ENCODE measurements at places on chromosomes 2 and 18.

GRCh38 chr2:111930409-111930808 is 32.0 kb downstream of the MERTK start:
- no peak for DNase-seq

DNA sequence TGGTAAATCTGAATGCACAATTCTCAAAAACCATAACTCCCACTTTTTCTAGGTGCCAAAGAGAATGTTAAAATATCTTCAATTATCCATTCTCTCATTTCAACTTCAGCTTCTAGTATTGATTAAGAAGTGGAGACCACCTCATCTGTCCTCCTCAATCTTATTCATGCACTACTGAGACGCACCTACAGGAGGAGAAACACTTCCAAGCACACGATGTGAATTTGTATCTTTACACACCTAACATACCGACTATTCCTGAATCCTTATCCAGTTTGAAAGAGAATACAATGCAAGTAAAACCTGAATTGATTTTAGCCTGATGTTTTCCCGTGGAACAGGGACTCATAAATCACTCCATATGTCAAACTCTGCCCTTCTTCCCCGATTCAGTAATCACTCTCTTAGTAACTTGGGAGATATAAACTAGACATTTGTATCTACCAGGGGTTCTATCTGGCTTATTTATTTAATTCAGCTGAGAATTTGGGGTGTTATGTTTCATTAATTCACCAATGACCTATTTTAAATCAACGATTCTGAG is 101.0 kb downstream of the MREG start:
- DNase-seq = no peak

DNA sequence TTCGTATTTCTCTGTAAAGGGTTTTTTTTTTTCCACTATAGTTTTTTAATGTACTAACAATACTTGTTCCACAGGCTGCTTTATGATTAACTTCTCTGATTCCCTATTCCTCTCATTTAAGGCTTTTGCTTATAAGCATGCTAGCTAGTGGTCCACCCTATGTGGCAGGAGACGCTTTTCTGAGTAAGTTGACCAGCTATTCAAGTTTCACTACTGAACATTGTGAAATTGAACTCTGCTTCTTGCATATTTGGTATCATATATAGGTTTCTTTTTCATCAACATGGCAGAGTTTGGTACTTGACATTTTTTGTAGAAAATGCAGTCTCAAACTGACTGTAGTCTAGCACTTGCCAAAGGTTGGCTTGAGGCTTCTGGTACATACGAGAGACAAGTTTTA is 74.2 kb downstream of the OTX1 start:
- DNase-seq = no peak

GRCh38 chr2:17821535-17822444 is 5.5 kb downstream of the MSGN1 start:
- DNase-seq = no peak

DNA sequence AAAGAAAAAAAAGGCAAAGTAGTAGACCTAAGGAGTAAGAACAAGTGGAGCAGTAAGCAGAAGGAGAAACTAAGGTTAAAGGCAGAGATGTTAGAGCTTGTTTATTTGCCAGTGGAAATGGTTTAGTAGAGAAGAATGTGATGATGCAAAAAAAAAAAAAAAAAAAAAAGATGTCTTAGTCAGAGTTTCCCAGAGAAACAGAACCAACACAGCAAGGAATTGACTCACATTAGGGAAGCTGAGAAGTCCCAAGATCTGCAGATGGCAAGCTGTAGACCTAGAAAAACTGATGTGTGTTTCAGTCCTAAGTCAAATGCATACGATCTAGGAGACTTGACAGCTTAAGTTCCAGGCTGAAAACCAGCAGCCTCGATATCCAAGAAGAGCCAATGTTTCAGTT is 1548.8 kb upstream of the LRRTM1 start:
- no peak for DNase-seq

GRCh38 chr2:108926561-108927380 is 62.2 kb downstream of the EDAR start:
- no peak for DNase-seq

DNA sequence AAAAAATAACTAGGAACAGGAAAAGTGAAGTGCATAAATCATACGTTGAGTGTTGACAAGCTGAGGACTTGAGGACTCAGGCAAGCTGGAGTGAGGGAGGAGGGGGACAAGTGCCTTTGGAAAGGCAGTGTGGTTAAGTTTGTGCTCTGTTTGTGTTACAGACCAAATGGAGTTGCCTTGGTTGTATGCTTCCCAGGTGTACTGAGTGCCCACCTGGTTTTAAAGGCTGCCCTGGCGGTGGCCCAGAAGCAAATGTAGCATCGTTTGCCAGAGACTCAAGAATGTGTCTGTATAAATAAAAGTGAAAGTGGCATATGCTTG is 240.9 kb downstream of the PRKCE start:
- DNase-seq = no peak

DNA sequence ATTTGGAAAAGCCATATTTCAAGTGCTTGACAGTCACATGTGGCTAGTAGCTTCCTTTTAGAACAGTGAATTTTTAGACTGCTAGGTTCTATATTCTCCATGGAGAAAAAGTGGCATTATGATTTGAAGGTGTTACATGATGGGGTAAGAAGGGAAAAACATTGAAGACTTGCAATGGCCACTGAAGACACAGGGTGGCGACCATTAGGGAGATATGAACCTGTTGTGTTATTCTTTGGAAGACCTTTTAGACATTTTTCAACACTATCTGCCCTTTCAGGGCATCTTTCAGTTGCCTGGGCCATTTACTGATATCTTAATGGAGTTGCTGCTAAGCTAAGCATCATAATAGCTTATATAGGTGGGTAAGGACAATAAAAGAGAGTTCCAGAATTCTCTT is 1387.2 kb downstream of the SUCLG1 start:
- DNase-seq = no peak

DNA sequence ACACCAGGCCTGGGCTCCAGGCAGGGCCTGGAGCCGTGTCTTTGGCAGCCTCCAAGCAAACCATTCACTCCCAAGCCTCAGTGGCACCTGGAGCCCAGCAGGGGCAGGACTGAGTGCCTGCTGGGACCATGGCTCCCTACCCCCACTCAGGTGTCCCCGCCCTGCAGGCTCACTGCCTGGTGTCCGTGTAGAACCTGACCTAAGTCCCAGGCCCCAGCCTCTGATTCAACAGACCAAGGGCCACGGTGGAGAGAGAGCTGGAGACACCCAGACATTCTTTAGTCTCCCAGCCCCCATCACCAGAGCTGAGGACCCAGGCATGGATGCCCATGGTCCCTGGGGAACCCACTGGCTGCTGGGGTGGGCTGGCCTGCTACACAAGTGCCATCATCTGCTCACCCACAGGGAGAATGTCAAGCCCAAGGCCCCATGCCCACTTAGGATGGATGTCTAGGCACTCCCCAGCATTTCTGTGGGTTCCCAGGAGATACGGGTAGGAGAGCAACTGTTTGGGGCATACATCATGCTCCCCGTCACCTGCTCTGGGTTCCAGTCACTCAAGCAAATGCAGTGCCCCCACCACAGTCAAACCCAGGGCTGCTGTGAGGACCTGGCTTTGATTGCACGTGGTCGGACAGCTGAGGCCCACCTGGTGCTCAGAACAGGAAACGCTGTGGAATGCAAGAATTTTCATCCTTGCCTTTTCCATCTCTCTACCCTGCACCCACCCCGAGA is 42.9 kb upstream of the ATG16L1 start:
- DNase-seq = no peak

GRCh38 chr2:43265421-43265820 is 39.0 kb upstream of the ZFP36L2 start:
- no peak for DNase-seq

- no peak for DNase-seq
These were observed 64.6 kb downstream of the DSEL start for GRCh38 chr18:67451960-67452359.

DNA sequence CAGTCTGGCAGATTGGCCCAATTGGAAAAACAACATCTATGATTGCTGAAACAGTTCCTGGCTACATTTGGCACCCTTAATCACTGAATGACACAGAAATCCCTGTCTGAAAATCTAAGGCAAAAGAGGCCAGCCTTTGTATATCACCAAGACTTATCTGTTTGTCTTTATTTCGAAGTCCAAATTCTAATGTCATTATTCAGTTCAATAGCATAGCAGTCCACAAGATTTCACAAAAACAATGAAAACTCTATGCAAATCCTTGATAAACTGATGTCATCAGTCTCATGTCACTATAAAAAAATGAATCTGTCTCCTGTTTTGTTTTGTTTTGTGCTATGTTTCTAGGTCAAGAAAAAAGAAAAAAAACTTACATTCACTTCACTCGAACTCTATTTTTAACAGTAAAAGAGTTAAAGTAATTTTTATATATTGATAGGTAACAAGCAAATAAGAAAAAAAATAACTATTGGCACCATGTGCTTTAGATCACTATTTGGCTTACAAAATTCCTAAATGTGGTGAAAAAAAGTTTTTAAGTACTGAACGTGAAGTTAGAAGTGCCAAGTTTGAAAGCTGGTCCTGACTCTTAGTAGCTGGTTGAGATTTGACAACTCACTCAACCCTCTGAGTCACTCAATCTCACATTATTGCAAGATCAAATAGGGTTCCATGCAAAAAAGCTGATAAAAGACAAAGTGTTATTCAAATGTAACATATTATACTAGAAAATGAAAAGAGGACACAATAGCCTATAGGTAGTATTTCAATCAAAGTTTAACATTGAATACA is 359.3 kb downstream of the IRS1 start:
- DNase-seq = no peak

Measured in T-helper 1 cell (primary cell).